NCI-H1105 treated with DMSO at 0.1 percent for 48 hours (cell line): ENCODE measurements at places on chromosomes 7 and 10.

GRCh38 chr7:39238234-39238869 is 260.6 kb downstream of the POU6F2 start:
- peak; percentile 90 for DNase-seq

GRCh38 chr7:79084423-79084822 is 369.0 kb downstream of the MAGI2 start:
- DNase-seq, result no peak

DNA sequence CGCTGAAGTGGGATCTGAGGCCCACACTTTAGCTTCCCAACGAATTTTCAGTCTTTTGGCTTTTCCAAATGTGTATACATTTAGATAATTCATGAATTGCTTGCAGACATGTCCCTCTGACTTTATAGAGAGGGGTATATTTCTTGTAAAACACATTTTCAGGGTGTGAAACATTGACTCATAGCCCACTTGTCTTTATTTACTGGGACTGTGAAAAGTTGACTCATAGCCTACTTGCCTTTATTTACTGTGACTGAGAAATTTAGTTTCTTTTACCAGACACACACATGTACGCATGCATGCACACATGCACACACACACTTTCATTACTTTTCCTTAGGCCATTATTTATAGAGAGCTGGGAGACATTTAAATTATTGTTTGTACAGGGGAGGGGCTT is 79.1 kb downstream of the VTI1A start:
- DNase-seq, result no peak

DNA sequence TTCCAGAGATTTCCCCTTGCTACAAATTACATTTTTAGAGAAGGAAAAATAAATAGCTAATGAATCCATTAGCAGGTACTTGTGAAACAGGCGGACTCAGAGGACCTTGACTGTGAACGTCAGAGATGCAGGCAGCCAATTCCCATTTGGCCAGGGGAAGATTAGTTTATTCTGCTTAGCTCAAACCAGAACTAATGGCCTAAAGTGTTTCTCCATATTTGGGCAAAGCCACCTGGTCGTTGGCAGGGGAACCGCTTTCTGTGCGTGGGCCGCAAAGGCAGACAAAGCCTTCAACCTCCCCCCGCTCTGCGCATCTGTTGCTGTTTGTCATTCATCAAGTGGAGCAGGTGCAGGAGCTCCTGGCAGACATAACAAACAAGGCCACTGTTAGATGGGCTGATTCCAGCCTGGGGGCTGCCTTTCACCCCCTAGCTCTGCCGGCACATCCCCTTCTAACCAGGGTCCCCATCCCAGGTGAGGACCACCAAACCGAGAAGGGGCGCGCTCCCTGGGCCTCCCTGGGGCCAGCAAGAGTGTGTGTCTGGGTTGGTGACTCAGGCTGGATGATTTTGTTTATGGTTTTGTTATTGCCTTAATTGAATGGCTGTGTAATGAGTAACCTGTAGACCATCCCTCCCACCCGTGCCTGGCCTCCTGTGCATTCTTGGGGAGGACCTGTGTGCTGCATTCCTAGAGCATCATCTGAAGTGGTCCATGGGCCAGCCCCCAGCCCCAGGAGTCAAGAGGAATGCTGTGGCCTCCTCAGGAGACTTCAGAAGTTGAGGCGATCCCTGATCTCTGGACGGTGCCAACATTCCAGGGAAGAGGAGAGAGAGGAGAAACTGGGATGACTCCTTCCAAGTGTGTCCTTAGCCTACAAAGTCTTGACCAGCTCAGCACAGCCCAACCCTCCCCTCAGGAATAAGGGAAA is 14.5 kb upstream of the CPA1 start:
- DNase-seq, result peak; percentile 100

GRCh38 chr7:67856046-67856445 is 859.4 kb downstream of the TYW1 start:
- DNase-seq, result no peak

DNA sequence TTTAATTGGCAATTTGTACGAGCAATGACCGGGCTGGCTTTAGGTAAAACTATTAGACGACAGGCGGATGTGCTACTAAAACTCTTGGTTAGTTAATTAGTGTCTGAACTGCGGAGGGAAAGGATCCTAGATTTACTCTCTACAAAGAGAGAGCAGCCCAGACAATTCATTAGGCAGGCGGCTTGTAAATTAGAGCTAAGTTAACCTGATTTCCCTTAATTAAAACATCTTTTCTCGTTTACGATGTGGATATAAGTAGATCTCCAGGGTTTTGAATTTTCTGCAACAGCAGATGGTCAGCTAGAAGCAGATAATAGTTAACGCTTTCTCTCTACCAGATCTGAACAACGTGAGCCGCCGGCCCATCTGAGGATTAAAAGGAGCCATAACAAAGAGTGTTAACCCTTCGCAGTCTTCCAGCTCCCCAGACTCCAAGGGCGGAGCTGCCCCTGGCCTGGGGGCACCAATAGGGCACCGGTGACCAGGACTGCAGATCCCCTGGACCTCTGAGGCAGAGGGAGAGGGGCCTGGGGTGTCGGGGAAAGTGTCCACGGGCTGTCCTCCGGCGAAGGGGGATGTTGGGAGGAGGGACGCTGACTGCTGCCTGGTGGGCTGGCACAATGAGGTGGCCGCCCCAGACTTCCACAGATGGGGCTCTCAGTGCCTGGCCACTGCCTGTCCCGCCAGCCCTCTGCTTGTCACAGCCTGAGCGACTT is 6.3 kb upstream of the UNCX start:
- DNase-seq, result no peak

- DNase-seq, result no peak
These were observed 117.6 kb downstream of the DNAJC1 start for GRCh38 chr10:21885940-21886339.

- peak; percentile 19 for DNase-seq
These were observed 72.9 kb upstream of the CAV2 start for GRCh38 chr7:116426428-116427156.
